Cortex of kidney (tissue), 1 donor: ENCODE measurements at places on chromosomes 6 and 20.

- no peak for DNase-seq
These were observed 629.8 kb upstream of the AGPAT4 start for GRCh38 chr6:161903584-161904212.

DNA sequence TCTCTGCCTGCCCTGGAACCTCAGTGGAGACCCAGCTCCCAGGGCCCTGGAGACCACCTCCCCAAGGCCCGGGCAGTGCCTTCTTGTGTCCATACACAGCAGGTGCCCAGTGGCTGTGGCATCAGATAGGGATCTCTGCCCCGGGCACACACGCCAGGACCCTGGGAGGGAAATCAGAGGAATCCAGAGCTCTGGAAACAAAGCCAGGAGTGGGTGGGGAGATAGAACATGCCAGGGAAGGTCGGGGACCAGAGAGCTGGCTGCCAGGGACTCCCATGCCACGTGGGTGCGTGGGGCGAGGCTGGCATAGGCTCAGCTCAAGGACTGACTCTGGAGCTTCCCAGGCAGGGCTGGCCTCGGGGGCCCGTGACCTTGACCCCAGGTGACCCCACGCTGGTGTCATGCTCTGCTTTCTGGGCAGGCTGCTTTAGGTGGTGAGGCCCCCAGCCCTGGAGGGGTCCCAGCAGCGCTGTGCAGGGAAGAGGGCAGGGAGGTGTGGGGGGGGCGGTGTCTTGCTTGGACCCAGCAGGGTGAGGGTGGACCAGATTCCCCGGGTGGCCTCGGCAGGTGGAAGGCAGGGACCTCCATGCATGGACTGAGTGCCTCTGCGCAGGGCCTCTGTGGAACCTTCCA, 17.6 kb upstream of the GATA5 start:
- DNase-seq = no peak

GRCh38 chr20:52895235-52895634, 76.9 kb upstream of the TSHZ2 start:
- no peak for DNase-seq

GRCh38 chr6:153099636-153100035, 31.4 kb downstream of the RGS17 start:
- DNase-seq = no peak

- DNase-seq = no peak
These were observed 540.1 kb upstream of the FLRT3 start for GRCh38 chr20:14877301-14878028.

GRCh38 chr6:159094444-159095252, 49.9 kb upstream of the TAGAP start:
- no peak for DNase-seq

- DNase-seq = no peak
These were observed 130.3 kb upstream of the PMEPA1 start for GRCh38 chr20:57840066-57840465.

- DNase-seq = no peak
These were observed 637.0 kb downstream of the COL12A1 start for GRCh38 chr6:74568861-74569260.

- DNase-seq = no peak
These were observed 398.4 kb downstream of the TBC1D32 start for GRCh38 chr6:120935908-120936307.

GRCh38 chr6:119296036-119297035, 53.2 kb downstream of the MAN1A1 start:
- no peak for DNase-seq

- DNase-seq = no peak
These were observed 39.0 kb upstream of the PLN start for GRCh38 chr6:118509009-118509617.

DNA sequence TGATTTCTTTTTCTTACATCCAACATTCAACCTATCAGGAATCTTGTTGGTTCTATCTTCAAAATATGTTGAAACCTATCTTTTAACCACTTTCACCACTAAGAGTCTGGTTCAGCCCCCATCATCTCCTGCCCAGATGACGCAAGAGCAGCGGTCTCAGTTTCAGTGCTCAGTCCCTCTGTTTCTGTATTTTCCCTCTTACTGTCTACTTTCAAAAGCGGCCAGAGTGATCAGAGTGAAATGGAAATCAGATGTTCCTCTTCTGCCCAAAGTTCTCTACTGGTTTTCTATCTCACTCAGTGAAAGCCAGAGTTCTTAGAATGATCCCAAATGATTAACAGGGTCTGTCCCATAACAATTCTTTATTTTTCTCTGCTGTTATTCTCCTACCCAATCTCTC, 147.9 kb upstream of the PDE7B start:
- no peak for DNase-seq

- no peak for DNase-seq
These were observed 12.3 kb upstream of the ASF1A start for GRCh38 chr6:118881440-118882313.

DNA sequence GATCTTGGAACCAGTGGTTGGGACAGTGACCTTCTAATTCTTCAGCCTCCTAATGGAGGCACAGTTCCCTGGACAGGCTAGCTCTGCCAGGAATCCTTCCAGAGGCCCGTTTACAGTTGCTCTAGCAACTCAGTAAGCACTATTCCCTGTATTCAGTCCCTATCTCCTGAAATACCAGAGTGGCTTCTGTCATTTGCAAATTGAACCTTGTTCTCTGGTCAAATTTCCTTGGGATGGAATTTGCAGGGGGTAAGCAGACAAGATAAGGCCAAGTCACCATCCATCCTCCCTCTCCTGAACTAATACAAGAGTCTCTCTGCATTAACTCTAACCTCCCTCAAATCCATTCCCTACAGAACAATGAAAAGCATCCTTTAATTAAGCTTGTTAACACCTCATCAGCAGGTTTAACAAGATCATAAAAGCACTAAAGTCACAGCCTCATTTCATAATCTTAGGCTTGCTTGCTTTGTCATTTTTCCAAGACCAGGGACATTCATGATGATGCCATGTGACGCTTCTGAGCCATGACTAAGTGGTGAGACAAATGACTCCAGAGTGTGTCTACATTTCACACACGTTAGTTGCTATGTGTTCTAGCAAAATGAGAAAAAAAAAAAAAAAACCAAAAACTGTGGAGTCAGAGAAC, 37.1 kb downstream of the SLC22A23 start:
- no peak for DNase-seq

- no peak for DNase-seq
These were observed 111.3 kb downstream of the PRDM1 start for GRCh38 chr6:106197441-106197840.

DNA sequence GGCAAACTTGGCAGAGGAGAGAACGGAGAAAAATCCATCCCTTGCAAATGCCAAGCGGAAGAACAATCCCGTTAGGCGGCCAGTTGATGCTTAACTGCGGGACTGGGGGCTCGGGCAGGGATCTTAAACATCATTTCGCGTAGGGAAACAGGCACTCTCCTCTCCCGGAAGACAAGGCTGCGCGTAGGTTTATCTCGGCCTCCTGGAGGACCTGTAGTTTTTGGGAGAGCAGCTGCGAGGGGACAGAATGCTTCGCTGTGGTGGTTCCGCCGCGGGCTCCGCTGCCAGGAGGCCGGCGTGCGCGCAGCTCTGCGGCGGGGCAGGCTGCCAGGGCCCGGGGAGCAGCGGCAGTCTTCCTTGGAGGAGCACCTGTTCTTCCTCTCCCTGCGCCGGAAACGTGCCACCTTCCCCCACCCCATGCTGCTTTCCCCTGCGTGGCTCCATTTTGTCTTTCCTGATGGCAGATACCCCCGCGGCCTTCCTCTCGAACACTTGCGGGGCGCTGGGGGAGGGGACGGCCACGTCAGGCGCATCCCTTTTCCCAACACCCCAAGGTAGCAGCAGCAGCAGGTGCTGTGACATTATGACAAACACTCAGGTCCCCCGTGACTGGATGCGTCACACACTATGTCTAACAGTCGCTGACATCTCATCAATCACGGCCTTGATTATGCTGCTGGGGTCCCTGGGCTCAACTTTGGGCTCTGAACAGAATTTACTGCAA, 230.7 kb upstream of the BTBD3 start:
- DNase-seq = no peak

GRCh38 chr20:13402171-13402760, 181.2 kb downstream of the ISM1 start:
- no peak for DNase-seq

DNA sequence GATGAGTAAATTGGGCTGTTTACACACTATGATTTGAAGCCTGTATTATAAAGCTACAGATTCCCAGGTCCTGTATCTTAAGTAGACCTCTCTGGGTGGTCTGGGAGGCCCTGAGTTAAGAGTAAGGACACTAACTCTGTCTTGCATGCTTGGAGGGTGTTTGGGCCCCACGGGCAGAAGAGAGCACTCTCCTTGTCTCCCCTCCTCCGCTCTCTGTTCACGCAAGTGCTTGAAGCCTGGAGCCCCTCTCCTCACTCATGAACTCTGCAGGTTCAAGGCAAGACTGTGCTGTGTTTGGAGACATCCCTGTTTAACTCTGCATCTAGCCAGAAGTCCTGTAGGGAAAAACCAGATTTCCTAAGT, 154.0 kb downstream of the ZDHHC14 start:
- DNase-seq = no peak

DNA sequence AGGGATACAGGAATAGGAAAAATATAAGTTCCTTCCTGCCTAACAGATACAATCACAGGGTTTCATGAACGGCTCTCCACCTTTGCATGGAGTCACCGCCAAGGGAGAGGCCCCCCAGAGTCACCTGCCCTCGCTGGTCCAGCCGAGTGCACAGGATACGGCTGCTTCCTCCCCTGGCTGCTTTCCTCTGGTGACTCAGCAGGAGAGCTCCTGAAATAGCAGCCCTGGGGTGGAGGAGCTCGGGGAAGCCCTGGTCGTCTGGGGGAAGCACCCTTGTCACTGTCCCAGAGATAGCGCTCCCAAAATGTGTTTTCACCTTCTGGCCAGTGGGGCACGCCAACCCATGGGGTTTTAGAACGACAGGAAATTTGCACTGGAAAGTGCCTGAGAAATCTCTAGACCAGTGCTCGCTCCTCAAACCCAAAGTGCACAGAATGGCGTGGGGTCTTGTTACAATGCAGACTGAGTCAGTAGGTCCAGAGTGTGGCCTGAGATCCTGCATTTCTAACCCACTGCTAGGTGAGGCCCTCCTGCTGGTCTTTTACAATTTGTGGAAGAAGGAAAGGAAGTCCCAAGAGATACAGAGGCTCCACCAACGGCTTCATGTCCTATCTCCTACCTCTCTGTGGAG, 35.9 kb upstream of the FAM50B start:
- DNase-seq = no peak

- no peak for DNase-seq
These were observed 359.1 kb upstream of the FLRT3 start for GRCh38 chr20:14696478-14696877.

- DNase-seq = no peak
These were observed 35.4 kb downstream of the SLC16A10 start for GRCh38 chr6:111122458-111123286.

DNA sequence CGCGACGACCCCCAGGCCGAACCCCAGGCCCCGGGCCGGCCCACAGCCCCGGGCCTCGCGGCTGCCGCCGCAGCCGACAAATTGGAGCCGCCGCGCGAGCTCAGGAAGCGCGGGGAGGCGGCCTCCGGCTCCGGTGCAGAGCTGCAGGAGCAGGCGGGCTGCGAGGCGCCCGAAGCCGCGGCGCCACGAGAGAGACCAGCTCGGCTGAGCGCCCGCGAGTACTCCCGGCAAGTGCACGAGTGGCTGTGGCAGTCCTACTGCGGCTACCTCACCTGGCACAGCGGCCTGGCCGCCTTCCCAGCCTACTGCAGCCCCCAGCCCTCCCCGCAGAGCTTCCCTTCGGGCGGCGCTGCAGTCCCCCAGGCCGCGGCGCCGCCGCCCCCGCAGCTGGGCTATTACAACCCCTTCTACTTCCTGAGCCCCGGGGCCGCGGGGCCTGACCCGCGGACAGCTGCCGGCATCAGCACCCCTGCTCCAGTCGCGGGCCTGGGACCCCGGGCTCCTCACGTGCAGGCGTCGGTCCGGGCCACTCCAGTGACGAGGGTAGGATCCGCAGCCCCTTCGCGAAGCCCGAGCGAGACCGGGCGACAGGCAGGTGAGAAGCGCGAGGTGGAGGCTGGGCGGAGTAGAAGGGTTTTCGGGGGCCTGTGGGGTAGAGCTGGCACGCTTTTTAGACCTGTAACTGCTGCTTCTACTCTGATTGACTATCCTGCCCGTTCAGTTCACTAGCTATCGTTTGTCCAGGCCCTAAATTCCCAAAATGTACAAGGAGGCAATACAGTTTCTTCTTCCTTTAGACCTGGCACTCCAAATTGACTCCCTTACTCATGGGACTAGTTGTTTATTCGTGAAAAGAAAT, 654 bp downstream of the FAM8A1 start:
- DNase-seq = no peak

DNA sequence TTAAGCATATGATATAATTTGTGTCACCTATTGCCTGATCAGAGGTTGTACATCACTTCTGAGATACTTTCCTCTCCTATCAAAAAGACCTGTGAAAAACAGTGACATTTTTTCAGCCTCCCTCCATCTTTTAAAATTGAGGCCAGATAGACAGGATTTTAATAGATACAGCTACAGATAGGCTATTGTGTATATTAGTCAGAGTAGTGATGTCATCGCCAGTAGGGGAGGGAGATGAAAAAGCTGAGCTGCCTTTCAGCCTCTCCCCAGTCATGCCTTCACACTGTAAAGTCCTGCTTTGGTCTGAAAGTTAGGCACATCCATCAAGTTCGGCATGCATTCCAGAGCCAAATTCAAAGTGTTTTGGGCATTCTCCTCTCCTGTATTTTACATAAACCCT, 7.9 kb upstream of the PABPC1L start:
- no peak for DNase-seq
